ENCODE measurements at places on chromosomes 6 and 20.

- peak; percentile 54 for DNase-seq
These were observed 921.8 kb upstream of the EPHA7 start for GRCh38 chr6:94341173-94341572.

GRCh38 chr6:101429270-101429669 is 35.8 kb downstream of the GRIK2 start:
- no peak for DNase-seq

- DNase-seq = no peak
These were observed 154.5 kb downstream of the MMS22L start for GRCh38 chr6:97128507-97128906.

GRCh38 chr6:441126-441920 is 49.8 kb downstream of the IRF4 start:
- DNase-seq = no peak

All from neural progenitor cell (in vitro differentiated cells).